ENCODE measurements at places on chromosomes 11 and 22.

GRCh38 chr22:36781656-36782627, 6.0 kb upstream of the IFT27 start:
- no peak for DNase-seq

- no peak for DNase-seq
These were observed 270.2 kb downstream of the CTTN start for GRCh38 chr11:70668204-70669202.

DNA sequence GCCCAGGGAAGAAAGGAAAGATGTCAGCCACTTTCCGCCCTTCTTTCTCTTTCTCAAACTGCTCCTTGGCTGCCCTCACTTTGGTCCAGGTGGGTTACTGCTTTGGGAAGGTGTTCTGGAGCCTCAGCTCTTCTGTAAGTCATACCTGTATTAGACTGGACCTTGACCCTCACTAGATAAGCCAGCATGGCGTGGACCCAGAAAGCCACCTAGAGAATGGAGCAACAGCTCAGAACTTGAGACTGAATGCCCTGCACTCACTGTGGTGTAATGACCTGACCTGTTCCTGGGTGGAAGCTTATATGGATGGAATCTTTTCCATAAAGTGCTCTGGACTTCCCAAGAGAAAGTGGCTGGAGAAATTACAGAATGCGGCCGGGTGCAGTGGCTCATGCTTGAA, 15.6 kb downstream of the ACP2 start:
- no peak for DNase-seq

- DNase-seq = no peak
These were observed 90.7 kb downstream of the MPPED2 start for GRCh38 chr11:30495437-30495836.

GRCh38 chr11:105211806-105212554, 72.4 kb upstream of the CARD18 start:
- no peak for DNase-seq

- DNase-seq = no peak
These were observed 1057.0 kb upstream of the CNTN5 start for GRCh38 chr11:97963528-97964331.

- DNase-seq = no peak
These were observed 12.0 kb upstream of the ANO3 start for GRCh38 chr11:26319906-26320305.

GRCh38 chr11:7569044-7569443, 55.2 kb downstream of the PPFIBP2 start:
- DNase-seq = no peak

DNA sequence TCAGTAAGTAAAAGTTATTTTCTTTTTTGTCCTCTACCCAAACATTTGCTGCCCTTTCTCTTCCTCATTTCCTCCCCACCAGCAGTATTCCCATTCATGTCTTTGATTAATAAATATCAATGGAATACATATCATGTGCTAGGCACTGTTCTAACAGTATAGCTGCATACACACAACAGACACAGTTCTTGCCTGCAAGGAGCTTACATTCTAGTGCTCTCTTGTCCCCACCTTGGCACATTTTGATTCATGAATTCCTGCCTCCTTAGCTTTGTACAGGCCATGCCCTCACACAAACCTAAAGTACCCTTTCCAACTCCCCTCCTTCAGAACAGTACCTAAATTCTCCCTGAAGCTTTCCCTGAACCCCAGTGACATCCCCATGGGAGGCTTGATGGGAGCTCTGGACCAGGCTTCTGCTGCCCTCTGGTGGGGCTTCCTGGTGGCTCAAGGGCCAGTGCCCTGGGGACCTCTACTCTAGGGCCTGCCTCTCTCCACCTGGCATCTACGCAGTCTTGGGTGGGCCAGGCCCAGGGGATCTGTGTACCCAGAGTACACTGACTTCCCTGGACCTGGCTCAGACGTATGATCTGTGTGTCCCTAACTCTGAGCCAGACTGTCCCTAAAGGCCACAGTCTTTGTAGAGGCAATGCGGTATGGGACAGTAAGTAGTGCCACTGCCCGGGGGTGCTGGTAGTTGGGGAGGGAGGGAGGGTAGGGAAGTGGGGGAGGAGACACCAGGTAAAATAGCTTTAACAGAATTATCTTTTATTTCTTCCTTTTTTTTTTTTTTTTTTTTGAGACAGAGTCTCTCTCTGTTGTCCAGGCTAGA, 14.1 kb downstream of the RPS13 start:
- DNase-seq = peak; percentile 17

DNA sequence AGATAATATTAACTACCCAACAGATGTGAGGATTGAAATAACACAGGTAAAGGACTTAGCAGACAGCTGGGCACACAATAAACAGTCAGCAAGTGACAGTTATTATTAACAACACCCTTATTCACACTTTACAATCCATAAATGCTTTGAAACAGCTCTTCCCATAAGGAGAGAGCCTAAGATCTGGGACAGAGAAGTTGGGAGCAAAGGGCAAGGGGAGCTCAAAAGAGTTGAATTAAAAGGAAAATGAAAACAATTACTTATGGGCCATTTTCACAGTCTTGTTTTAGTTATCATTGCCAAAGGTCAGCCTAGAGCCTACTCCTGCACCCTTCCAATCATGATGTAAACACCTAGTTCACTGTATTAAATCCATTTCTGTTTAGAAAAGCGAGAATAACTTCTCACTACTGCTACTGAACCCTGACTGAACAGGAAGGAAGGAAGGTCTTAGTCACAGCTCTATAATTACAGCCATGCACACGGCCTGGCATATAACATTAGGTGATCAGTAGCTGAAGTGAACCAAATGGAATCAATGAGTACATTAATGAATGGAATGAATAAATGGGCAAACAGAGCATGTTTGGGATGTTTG, 111.3 kb downstream of the PLEKHA7 start:
- DNase-seq = no peak

GRCh38 chr11:66042996-66043906, 5.7 kb downstream of the GAL3ST3 start:
- DNase-seq = no peak

DNA sequence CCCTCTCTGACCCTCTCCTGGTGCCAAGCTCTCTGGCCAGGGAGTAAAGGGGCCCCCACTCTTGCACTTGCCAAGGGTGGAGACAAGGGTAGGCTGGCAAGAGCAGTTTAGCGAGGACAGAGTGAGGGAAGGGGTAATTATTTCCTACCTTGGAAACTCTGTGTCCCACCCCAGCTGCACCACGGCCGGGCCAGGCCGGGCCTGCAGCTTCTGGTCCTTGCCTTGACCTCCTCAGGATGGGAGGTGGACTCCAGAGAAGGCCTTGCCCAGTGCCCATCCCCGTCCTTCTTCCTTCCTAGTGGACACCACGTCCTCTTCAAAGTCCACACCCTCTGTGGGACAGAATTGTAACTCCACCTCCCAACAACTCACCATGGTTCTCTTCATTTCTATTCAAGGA, 18.4 kb upstream of the OSBPL5 start:
- DNase-seq = no peak

- peak; percentile 89 for DNase-seq
These were observed at the start of gene C1QTNF4 for GRCh38 chr11:47593934-47594855. TSS of gene C1QTNF4 (minus strand) at chr11:47594411. CDS start at chr11:47590810, 3,601 bp downstream.

DNA sequence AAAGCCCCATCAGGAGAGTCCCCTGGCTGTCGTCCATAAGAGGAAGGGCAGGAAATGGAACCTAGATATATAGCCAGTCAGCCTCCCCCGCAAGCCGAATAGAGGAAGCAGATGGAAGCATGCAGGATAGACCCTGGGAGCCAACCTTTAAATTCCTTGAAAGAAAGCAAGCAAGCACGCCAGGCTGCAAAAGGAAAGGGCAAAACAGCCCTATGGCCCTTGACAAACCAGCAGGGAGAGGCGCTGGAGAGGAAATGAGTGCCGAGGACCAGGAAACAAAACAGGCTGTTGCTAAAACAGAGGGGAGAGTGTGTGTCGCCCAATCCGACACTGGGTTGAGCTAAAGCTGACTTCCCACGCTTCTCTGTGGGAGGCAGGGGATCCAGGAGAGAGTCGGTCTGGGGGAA, 203.5 kb upstream of the MTNR1B start:
- peak; percentile 86 for DNase-seq

DNA sequence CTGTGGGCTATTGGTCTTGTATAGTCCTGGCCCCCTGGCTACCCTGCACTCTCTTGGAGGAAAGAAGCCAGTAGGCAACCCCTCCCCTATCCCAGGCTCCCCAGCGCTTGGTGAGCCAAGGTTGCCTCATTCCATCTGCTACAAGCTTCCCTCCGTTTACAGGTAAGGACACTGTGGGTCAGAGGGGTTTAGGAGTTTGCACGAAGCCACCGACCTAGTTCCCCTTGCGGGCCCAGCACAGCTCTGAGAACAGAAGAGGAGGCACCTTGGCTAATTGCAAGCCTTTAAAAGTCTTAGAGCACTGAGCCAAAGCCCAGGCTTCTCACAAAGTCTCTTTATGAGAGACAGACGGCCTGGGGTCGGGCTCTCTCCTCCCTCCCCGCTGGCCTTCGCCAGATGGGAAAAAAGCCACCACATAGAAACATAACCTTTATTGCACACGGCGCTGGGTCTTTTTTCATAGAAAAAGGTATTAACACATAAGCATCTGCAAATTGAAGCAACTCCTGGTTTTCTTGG, 99.8 kb downstream of the CEP164 start:
- DNase-seq = no peak

DNA sequence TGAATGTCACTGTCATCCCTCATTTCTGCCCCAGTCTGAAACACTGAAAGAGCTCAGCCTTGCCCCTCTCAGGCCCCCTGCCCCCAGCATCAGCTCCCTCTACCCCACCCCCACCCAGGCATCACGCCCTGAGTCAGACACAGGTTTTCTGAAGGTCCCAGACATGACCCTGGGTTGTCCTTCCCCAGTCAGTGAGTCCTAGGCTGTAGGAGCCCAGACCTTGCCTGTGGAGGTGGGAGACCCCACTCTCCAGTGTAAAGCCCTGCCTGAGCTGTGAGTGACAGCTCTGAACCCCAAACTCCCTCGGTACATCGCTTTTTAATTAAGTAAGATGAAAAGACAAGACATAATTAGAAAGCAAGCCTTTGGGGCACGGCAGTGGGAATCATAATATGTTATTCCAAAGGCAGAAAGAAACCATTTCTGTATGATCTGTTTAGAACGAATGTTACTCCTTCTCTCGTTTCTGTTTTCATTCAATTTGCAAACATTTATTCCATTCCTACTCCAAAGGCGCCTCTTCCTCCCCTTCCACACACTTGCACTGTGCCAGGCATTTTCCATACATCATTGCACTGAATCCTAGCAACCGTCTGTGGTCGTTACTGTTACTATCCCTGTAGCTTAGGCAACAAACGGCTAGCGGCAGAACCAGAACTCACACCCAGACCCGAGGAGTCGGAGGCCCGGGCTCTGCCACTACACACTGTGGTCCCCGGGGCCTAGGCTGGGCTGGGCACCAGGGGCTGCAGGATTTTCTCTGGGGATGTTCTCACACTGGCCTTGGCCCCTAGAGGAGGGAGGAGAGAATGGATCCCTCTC, 63.4 kb downstream of the CD6 start:
- DNase-seq = no peak

DNA sequence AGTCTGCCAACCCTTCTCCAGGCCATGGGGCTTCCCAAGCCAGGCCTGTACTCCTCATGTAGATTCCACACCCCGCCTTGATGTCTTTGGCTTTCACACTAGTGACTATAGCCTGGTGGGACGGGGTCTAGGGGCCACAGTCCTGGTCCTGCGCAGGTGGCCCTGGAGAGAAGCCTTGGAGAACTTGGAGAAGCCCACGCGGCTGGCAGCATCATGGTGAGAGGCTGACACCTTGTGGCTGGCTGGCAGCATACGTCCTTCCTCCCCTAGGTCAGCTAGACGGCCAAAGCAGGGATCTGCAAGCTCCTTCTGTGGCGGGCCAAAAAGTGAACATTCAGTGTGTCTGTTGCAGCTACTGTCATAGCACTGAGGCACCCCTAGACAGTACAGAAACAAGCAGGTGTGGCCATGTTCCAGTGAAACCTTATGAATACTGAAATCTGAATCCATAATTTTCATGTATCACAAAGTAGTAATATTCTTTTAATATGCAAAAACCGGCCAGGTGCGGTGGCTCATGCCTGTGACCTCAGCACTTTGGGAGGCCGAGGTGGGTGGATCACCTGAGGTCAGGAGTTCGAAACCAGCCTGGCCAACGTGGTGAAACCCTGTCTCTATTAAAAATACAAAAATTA, 42.0 kb downstream of the FAM83F start:
- DNase-seq = peak; percentile 93

GRCh38 chr11:99066618-99067317, 46.0 kb downstream of the CNTN5 start:
- DNase-seq = no peak

DNA sequence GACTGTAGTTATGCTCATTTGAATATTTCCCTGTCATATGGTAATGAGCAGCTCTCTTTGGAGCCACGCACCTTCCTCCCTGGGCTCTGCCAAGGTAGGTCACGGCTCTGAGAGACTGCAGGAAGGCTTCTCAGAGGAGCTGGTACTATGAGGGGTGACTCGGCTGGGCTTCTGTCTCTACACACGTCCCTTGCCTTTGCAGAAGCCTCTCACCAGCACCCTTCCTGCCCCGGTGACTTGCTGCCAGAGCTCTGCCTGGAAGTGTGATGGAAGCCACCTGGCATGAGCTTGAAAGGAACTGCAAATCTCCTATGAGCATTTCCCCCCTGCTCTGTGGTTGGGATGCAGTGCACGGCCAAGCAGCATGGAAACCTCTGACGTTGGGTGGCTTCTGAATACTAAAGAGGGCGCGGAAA, 74.2 kb downstream of the KIRREL3 start:
- no peak for DNase-seq

- no peak for DNase-seq
These were observed 3.8 kb upstream of the TTLL8 start for GRCh38 chr22:50061824-50062355.

DNA sequence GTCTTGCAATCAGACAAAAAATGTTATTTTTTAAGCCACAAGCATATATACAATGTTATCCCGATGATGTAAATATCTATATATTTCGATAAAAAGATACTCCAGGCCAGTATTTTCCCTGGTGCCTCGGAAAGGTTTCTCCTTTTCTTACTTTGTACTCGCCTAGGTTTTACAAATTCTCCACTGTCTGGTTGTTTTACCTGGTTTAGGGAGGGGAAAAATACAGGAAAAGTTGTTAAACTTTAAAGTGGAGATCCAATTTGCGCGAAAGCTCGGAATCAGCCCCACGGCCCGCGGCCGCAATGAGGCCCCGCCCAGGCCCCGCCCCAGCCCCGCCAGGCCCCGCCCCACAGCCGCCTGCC, 58.4 kb upstream of the WNT7B start:
- no peak for DNase-seq

- DNase-seq = no peak
These were observed 33.8 kb downstream of the TP53I11 start for GRCh38 chr11:44916801-44917385.
